ENCODE measurements at places on chromosomes 1 and 21. TPM values are rescaled to one million over a fixed set of nuclear protein-coding genes. Genes with fewer than 3 reads are reported as not detected.

DNA sequence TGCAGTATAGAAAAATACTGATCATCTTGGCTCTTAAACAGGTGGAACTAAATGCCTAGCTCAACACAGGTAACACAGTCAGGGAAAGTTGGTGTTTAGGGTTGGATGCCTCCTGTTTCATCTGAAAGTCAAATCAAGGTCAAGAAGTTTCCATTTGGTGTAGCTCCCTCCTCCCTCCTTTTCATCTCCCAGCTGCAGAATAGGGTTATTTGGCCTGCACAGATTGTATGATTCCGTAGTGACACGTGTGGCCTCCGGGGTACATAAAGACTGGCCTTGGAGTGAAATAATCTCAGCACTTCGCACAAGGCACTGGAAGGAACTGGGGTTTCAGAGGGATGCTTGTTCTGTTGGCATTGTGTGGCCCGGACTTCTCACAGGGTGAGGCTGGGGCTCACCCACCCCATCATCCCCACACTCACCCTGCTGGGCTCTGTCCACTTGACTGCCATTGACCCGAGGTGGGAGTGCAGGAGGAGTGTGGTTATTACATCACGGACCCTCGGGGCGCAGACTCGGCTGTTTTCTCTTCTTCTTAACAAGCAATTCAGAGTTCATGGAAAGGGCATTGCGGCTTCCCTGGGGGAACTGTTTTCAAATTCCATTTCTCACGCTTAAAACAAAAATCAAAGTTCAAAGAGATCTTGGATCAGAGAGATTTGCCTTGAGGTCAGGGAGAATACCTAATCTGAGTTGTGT lies 18.4 kb downstream of the IGSF5 start:
- H3K27ac ChIP-seq: no peak overlapping the region
- no peak overlapping the region for H3K4me3 ChIP-seq
- no peak for DNase-seq
- H3K4me1 ChIP-seq: no peaks in the 10 kb centered on the region
- no peaks in the 10 kb centered on the region for H3K27me3 ChIP-seq

DNA sequence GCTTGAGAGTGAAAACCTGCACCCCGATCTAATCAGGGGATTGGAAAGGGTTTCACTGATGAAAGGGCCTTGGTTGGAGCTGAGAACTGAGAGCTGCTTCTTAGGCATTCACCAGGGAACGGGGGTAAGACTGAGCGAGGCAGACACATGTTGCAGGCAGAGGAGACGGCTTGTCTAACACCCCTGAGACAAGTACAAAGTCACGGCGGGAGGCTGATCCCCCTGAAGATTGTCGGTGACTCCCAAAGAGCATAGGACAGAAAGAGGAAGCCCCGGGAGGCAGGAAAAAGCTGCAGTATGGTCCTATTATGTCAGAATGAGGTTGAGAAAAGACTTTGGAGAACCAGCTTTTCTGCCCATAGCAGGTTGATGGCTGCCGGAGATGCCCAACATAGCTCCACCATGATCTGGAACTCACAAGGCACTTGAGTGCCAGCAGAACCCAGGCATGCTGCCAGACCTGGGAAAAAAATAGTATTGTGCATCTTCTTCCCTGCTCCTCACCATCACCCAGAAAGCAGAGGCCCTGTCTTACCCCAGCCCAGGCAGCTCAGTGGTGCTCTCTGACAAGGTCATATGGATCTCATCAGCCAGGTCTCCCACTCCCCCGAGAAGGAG lies 463.9 kb upstream of the PROX1 start:
- peak; percentile 85 for DNase-seq
- H3K4me3 ChIP-seq: no peak overlapping the region
- no peaks in the 10 kb centered on the region for H3K36me3 ChIP-seq
- peaks cover 2% of the 10 kb centered on the region for H3K4me1 ChIP-seq
- H3K27ac ChIP-seq: no peak overlapping the region

DNA sequence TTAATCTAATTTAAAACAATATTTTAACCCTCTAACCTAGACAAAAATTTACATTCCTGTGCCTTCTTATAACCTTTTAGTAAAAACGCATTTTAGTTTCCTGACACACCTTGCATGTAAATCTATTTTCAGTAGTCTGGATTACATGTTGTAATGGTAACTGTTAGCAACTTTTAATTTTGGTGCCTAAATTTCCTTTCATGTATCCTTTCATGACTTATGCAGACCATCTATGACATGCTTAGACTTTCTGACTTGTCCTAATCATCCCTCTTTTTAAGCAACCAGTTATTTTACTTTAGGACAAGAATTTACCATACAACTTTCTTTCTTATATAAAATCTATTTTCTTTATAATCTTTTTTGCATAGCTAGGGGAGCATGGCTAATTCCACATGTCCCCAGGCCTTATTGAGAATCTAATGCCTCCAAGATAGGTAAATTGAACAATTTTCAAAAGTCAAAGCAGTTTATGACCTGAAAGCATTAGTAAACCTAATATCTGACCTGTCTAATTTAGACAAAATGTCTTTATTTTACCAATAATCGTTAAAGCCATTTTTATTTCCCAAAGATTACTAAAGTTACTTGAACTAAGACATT lies 57.5 kb upstream of the IL12RB2 start:
- no peak overlapping the region for H3K27ac ChIP-seq
- no peaks in the 10 kb centered on the region for H3K27me3 ChIP-seq
- DNase-seq: no peak
- no peaks in the 10 kb centered on the region for H3K4me1 ChIP-seq
- H3K36me3 ChIP-seq: no peaks in the 10 kb centered on the region

DNA sequence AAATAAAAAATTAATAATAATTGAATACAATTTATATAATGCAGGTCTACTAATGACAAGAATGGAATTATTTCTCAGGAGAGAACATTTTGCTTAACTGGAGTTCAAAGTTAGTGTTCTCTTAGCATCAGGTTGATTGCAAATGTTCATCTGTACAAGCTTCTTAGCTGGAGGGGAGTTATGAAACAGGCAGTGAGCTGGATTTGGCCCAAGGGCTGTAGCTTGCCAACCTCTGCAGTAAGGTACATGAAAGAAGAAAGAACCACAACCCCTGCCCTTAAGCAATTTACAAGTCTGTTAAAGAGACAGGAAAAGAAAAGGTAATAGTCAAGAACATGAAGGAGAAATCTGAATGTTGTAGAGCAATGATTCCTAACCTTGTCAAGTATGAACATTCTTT lies 17.0 kb downstream of the LPGAT1 start:
- no peaks in the 10 kb centered on the region for H3K27me3 ChIP-seq
- no peak for DNase-seq
- H3K4me3 ChIP-seq: no peak overlapping the region
- no peak overlapping the region for H3K27ac ChIP-seq

DNA sequence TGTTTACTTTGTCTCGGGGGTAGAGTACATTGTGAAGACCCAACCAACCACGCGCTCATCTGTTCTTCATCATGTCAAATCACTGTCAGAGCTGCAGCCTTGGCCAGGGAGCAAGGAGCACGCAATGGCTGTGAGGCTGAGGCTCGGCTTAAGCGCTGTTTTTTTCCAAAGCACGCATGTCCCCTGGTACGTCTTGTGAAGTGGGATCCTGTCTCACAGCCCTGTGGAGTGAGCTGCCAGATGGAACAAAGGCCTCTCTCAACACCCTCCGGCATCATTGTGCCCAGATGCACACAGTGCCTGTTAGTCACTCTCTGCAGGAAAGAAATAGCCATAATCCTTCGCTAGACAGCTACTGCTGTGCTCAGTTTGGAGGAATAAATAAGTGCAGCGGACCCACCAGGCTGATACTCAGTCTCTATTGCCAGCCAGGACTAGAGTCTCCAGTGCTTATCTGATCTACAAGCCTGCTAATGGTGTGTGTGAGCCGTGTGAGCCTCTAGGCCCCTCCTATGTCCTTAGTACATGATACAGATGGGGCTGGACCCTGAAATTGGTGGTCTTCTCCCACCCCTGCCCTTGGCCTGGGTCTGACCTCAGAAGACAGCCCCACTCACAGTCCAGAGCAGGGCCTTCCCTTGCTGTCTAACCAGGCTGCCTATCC lies 91.3 kb upstream of the COA6 start:
- peaks cover 20% of the 10 kb centered on the region for H3K4me1 ChIP-seq
- peak; percentile 70 for DNase-seq
- H3K36me3 ChIP-seq: no peaks in the 10 kb centered on the region
- no peaks in the 10 kb centered on the region for H3K27me3 ChIP-seq

DNA sequence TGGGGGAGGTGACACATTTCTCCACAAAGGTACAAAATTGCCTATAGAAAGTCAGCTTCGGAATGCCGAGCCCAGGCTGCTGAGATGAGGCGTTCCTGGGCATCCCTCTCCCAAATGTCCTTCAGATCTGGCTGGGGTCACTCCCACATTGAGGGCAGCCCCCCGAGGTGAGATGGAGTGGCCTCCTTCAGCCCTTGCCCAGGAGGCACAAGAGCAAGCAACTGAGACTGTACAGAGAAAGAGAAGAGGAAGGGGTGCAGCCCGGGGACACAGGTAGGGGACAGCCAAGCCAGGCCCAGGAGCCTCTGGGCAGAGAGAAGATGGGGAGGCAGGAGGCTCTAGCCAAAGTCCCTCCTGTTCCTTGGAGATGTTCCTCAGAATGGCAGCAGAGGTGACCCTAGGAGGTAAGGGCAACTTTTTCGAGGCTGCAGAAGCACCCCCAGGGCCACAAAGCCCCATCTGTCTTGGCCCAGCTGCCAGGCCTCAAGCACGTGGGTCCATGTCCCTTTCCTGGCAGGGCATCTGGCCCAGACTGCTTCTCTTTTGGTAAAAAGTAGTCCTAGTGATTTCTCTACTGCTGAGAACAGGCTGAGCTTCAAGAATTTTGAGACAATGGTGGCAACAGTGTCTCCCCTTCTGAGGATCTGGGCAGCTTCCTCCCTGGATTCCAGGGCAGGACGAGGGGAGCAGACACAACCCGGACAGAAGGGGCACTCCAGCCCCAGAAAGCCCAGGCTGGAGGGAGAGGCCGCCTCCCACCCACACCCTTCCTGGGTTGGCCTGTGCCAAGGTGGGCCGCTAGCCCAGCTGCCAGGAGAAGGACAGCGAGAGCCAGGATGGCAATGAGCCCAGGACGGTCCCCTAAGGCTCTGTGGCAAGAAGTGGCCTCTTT lies 68.0 kb downstream of the LRRN2 start:
- no peaks in the 10 kb centered on the region for H3K27me3 ChIP-seq
- H3K27ac ChIP-seq: no peak overlapping the region

DNA sequence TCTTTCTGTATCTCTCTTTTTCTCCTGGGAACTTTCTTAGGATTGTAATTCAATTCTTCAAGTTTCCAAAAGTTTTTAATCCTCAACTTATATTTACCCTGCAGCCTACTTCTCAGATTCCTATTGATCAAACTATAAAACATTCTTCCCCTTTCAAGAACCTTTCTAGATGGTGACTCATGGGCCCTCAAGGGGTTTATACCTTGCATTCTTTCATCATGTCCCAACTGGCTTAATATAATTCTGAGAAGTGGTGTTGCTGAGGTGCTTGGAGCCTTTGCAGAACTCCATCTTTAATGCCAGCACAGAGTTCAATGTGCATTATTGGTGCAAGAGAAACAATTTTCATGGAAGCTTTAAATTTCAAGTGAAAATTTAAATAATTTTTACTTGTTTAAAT lies 273.4 kb downstream of the VAV3 start:
- no peak overlapping the region for H3K27ac ChIP-seq
- no peaks in the 10 kb centered on the region for H3K27me3 ChIP-seq
- no peaks in the 10 kb centered on the region for H3K36me3 ChIP-seq

DNA sequence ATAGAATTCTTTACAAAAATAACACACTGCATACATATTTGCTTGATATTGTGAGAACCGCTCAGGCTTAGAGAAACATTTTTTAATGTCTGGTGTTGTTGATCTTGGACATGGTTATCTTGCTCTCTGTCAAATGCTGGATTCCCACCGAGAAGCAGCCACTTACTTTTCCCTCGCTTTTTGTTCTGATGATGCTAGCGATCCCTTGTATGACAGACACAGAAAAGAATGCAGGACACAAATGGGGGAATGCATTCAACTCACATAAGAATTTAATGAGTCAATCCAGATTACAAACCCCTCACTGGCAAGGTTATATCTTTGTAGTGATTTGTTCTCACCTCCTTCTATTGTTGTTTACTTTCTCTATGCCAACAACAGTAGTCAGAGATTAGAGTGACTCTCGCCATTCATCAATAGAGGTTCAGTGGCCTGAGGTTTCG lies 76.8 kb upstream of the AKT3 start:
- DNase-seq: peak; percentile 65
- H3K4me3 ChIP-seq: no peak overlapping the region
- no peaks in the 10 kb centered on the region for H3K27me3 ChIP-seq
- H3K36me3 ChIP-seq: no peaks in the 10 kb centered on the region
- peaks cover 3% of the 10 kb centered on the region for H3K4me1 ChIP-seq

DNA sequence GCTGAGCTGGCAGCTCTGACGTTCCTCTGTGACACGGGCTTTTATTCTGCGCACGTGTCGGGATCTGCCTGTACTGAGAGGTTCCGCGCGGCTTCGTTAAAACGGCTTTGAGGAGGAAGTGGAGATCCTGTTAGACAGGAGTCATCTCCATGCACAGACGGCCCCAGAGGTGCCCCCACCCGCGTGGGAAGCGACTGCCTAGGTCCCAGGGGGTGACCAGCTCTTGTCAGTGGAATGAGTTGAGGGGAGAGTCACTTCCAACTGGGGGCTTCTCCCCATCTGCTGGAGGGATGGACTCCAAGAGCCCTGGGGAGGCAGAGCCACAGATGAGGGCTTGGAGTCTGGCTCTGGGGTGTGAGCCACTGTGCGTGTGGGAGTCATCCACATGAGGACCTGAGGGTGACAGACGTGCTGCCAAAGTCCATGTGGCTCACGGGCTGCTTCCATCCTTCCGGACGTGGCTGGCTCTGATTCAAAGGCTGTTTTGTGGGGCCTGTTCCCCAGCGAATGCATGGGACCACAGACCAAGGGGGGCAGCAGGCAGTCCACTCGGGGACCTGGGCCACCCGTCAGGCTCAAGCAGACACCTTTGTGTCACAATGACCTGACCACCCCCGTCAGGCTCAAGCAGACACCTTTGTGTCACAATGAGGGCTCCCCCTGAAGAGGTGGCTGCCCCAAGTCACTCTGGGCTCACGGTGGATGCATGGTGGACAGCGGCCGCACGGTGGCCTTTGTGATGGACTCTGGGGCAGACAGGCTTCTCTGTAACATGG lies 26.8 kb downstream of the PTTG1IP start:
- no peak for DNase-seq
- H3K27ac ChIP-seq: no peak overlapping the region
- peaks cover 27% of the 10 kb centered on the region for H3K36me3 ChIP-seq
- H3K4me1 ChIP-seq: no peaks in the 10 kb centered on the region
- H3K27me3 ChIP-seq: no peaks in the 10 kb centered on the region

DNA sequence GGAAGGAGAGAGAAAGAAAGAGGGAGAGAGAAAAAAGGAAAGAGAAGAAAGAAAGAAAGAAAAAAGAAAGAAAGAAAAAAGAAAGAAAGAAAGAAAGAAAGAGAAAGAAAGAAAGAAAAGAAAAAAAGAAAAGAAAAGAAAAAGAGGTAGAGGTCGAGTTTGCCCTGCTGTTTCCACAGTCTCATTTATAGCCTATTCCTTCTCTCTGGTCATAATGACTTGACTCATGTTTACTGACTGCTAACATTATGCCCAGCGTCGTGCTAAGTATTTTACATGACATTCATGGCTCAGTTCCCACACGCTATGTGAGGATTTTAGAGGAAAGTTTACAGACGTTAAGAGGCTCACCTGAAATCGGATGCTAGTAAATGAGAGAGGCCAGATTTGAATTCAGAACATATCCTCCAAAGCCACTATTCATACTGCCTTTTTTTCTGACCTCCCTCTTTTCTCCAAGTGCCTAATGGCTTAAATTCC lies 263.0 kb downstream of the TNR start:
- no peak overlapping the region for H3K27ac ChIP-seq
- DNase-seq: no peak
- H3K4me3 ChIP-seq: no peak overlapping the region
- no peaks in the 10 kb centered on the region for H3K36me3 ChIP-seq
- no peaks in the 10 kb centered on the region for H3K27me3 ChIP-seq

SAMD13 gene
- 1.4 TPM for total RNA-seq

NGF gene
- 0.26 TPM for total RNA-seq

IL10 gene
- total RNA-seq: not detected

CNKSR1 gene
- total RNA-seq: 33.3 TPM

Measured in endodermal cell (in vitro differentiated cells).